ENCODE measurements at places on chromosomes 7 and 10.

GRCh38 chr7:158684329-158684728, 20.3 kb downstream of the NCAPG2 start:
- DNase-seq = no peak

GRCh38 chr10:49194212-49194920, 6.2 kb upstream of the TMEM273 start:
- DNase-seq = no peak

DNA sequence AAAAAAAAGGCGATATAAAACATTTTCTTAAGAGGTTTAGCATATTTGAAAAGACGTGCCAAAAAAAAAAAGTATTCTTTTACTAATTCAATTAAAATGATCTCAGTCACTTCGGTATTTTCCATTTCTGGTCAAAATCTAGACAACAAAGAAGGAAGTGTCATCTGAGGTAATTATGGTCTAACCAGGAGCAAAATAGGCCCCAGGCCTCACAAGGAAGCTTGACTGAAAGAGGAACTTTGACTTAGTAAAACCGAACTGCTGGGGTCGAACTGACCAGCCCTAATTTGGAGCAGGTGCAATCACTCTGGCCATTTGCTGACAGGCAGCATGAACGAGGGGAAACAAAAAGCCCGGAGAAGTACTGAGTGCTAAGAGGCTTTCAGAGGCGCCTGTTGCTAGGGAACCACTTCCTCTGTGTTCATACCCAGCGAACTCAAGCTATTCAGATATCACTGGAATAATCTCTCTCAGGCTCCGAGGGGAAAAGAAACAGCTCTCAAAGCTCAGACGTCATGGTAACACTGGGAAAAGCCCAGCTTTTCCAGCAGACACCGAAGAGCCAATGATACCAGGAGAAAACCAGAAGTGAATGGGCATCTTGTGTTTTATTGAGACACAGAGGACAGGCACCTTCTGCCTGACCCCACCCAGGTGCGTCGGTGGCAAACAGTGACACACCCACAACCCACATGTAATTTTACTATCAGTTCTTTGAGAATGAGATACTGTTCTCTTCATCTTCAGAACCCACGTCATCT, 126.5 kb downstream of the FAM107B start:
- no peak for DNase-seq

DNA sequence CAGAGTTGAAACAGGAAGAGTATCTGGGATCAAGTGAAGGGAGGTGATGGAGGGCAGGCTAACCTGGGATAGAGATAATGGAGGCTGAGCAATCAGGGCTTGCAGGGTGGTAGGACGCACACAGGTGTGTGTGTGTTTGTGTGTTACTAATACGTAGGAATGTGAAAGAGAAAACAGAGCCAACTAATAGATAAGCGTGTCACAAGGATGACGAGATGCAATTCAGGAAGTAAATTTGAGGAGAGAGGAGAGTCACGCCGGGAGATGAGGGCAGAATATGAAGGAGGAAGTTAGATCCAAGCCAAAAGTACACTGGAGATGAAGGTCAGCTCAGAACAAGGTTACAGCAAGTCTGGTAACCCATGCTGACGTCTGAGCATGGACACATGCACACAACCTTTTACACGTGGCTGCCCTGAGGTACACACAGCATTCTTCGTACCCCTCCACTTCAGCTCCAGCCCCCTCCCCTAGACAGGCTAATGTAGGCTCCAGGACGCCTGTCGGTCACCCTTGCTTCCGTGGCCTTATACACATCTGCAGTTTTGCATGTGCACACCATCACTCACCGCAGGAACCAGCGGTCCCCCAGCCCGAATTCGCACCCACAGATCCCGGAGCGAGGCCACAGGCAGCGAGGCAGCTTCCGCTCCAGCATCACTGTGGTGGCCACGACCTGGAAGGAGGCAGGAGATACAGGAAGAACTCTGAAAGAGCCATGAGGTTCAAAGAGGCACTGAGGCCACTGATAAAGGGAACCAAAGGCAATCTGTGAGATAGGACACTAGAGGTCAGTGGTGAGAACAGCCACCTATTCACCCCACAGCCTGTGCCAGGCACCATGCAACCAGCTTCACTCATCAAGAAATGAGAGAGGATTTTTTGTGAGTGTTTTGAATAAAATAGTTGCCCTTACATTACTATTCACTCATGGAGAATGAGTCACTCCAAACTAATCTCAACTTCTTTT, 23.7 kb upstream of the TRPV6 start:
- DNase-seq = peak; percentile 79

- no peak for DNase-seq
Measured at GRCh38 chr7:27917119-27917518, 177.2 kb downstream of the TAX1BP1 start.

Data from HT-29 (cell line).